T-cell (primary cell): ENCODE measurements at places on chromosomes 7 and 10.

DNA sequence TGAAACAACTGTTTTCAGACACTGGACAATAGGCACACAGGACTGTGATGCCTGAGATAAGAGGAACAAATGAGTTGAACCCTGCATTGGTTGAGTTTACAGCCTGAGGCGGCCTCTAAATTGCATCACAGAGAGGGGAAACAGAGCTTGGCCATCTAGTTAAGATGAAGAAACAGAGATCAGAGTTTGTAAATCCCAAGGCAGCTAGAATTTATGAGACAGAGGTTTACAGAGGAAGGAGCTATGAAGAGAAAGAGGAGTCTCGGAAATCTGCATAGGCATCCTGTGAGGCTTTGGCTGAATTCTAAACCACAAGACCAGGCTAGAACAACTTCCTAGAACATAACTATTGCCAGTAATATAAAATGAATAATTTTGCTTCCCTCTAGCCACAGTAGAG is 41.0 kb upstream of the OIT3 start:
- DNase-seq: no peak

- no peak for DNase-seq
Observed at GRCh38 chr10:5196702-5197113, at the start of gene AKR1C4. AKR1C4 (plus strand) TSS chr10:5196837; CDS start chr10:5196868, 31 bp downstream.

DNA sequence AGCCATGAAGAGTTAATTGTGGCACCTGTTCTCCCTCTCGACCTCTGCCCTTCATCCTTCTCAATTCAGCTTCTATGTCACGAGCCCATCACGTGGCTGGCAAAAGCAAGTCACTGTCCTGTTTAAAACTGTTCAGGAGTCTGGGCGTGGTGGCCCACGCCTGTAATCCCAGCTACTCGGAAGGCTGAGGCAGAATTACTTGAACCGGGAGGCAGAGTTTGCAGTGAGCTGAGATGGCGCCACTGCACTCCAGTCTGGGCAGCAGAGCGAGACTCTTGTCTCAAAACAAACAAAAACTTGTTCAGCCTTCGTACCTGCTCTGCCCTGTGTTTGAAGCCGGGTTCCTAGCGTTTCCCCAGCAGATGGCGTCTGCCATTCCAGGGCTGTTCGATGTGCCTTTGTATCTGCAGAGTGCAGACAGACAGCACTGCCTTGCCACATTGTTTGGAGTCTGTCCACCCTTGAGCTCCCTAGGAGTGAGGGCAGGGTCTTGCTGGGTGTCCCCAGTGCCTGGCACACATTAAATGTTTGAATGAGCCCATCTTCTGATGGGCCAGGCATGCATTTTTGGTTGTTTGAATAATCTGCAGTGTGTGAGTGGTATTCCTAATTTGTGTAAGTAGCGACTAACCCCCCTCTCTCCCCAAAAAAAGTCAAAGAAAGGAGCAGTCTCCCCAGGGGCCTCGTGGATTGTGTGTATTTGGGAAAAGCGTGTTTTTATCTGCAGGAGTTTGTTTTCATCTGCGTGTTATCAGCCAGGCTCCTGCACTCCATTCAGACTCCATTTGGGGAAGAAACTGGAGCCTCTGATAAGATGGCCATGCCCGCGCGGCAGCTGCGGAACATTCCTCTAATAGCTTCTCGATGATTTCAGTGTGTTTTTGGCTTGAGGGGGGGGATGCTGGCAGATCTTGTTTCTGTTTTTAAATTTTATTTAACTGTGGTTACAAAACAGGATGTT is 61.2 kb downstream of the DNAJB6 start:
- no peak for DNase-seq

- no peak for DNase-seq
Observed at GRCh38 chr10:10985361-10985760, 32.3 kb upstream of the CELF2 start.

DNA sequence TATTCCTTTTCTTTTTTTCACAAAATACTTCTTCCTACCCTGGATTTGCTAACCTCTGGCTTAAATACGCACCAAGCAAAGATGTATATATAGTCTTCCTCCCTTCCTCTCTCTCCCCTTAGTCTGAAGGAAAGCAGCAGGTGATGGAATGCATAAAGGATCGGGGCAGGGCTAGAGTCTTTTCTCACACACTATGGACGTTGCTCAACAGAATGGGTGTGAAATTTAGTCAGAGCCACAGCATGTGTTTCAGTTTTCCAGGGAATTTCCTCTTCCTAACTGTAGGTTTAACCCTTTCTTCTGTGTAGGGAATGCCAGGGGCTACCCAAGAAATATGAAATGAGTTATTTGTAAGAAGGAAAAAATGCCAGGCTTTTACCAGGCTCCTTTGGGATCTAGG is 71.4 kb upstream of the NFKB2 start:
- no peak for DNase-seq

GRCh38 chr7:45435131-45435530 is 139.0 kb upstream of the ADCY1 start:
- no peak for DNase-seq

DNA sequence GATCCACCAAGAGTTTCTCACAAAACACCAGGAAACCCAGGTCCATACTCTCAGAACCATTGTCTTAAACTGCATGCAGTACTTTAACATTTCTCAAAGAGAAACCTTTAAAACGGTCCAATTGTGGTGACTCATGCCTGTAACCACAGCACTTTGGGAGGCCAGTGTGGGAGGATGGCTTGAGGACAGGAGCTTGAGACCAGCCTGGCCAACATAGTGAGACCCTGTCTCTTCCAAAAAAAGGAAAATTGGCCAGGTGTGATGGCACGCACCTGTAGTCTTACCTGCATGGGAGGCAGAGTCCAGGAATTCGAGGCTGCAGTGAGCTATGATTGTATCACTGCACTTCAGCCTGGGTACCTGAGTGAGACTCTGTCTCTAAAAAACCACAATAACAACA is 97.5 kb upstream of the OIT3 start:
- no peak for DNase-seq

GRCh38 chr7:21429786-21430574 is 2.1 kb downstream of the SP4 start:
- DNase-seq: no peak
